ENCODE measurements at places on chromosomes 5 and 9. TPM values are rescaled to one million over a fixed set of nuclear protein-coding genes. Genes with fewer than 3 reads are reported as not detected.

Gene GBGT1
- 3.6 TPM for total RNA-seq

Gene ANKRD31
- 0.94 TPM for total RNA-seq

Gene SLC36A2
- not detected for total RNA-seq

Gene WHRN
- total RNA-seq, result 12.6 TPM

Gene PHYHD1
- total RNA-seq, result 1.5 TPM

Gene IFNA2
- not detected for total RNA-seq

Gene FAM53C
- total RNA-seq, result 29.1 TPM

Gene TEX48
- 0.65 TPM for total RNA-seq

Gene SCGB3A1
- total RNA-seq, result not detected

Gene PRR16
- total RNA-seq, result not detected

Gene LMNB1
- total RNA-seq, result 198 TPM

Gene STK10
- 142 TPM for total RNA-seq

Gene DIAPH1
- 218 TPM for total RNA-seq

Gene QRFP
- not detected for total RNA-seq

Gene IL13
- total RNA-seq, result 6.5 TPM

Gene KCNV2
- not detected for total RNA-seq

Gene SPATA31C1
- not detected for total RNA-seq

Gene PRDM9
- total RNA-seq, result not detected

Gene F12
- total RNA-seq, result 7.9 TPM

Gene PIGO
- 21.9 TPM for total RNA-seq

Gene COL23A1
- not detected for total RNA-seq

Gene NKD2
- total RNA-seq, result 1.5 TPM

Gene RGS7BP
- total RNA-seq, result not detected

Gene GLDC
- total RNA-seq, result 0.63 TPM

Gene SLC22A5
- 4.0 TPM for total RNA-seq

Gene CYLC2
- not detected for total RNA-seq

Data from activated CD8-positive, alpha-beta T cell treated with anti-CD3 and anti-CD28 coated beads for 36 hours (primary cell).